Left forelimb (tissue), 1 donor: ENCODE measurements at places on chromosomes 2 and 18.

DNA sequence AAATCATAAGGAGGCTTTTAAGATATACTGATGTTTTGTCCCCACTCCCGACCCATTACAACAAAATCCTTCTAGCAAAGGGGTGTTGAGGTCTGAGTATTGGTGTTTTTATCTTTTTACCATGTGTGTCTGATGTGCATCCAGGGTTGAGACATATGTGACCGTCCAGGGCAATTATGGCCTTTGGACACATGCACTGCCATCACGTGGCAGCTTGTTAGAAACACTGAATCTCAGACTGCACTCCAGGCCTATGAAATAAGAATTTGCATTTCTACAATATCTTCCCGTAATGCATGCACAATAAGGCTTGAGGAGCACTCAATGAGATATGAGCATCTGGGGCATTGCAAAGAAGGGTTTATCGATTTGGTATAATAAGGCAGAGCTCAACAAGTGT lies 235.1 kb upstream of the ZNF804A start:
- DNase-seq: no peak

DNA sequence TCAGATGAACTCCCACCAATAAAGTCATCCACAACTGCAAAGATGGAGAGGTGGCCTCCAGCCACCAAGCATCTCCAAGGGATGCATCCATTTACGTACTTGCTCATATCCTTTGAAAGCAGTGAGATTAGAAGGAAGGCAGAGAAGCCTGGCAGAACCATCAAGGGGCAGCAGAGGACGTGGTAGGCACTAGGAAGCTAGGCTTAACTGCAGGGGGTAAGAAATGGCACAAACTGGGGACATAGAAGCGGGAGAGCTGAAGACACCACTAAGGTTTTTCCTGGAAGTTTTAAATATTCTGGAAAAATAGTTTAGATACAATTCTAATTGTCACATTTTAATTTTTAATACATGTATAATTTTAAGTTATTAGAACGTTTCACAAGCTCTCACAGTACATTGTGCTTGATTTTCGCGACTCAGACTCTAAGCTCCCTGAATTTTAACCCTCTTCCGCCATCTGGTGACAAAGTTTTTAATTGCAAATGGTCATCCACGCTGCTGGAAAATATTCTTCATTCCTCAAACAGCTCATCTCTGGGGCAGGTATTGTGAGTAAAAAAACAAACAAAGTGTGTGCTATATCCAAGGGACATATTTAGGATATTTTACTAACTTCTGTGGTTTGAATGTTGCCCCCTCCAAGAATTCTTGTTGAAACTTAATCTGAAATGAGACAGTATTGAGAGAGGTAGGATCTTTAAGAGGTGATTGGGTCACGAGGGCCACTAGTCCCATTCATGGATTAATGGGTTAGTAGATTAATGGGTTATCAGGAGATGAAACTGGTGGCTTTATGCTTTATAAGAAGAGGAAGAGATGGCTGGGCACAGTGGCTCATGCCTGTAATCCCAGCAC lies 1.6 kb upstream of the PSTPIP2 start:
- no peak for DNase-seq

DNA sequence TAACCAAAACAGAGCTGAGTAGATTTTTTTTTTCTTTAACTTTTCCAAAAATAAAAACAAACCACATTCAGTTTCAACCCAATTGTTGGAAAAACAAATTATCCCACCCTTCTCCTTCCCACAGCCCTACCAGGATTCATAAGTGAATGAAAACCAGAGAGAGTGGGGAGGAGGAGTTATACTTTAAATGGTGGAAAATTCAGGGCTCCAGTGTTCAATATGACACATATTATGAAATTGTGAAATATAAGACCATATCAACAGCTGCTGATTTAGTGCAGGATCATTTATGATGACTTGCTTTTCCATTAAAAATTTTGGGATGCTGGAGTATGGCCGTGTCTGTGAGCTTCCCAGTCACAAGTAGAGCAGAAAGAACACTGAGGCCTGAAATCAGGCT lies 26.7 kb downstream of the COLEC12 start:
- DNase-seq: no peak

DNA sequence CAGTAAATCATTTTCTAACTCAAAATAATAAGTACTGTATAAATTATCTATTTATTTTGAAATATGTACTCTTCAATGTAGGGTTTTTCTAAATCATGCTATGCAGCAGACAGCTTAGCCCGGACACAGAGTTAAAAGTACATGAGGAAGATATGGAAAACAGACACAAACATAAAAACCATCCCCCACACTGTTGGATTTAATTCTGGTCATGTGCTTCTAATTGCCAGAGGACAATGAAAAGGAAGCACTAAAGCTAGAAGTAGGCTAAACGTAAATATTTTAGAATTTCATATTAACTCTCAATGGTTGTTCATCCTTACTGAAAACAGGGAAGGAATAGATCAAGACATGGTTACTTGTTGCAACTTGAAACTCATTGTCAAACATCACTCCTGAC lies 420.7 kb downstream of the ERBB4 start:
- no peak for DNase-seq

- DNase-seq: no peak
These were observed 188.9 kb downstream of the LDLRAD4 start for GRCh38 chr18:13407484-13407883.
